ENCODE measurements at places on chromosomes 11 and 22.

GRCh38 chr11:12640926-12641849 lies 33.0 kb upstream of the TEAD1 start:
- DNase-seq = no peak

DNA sequence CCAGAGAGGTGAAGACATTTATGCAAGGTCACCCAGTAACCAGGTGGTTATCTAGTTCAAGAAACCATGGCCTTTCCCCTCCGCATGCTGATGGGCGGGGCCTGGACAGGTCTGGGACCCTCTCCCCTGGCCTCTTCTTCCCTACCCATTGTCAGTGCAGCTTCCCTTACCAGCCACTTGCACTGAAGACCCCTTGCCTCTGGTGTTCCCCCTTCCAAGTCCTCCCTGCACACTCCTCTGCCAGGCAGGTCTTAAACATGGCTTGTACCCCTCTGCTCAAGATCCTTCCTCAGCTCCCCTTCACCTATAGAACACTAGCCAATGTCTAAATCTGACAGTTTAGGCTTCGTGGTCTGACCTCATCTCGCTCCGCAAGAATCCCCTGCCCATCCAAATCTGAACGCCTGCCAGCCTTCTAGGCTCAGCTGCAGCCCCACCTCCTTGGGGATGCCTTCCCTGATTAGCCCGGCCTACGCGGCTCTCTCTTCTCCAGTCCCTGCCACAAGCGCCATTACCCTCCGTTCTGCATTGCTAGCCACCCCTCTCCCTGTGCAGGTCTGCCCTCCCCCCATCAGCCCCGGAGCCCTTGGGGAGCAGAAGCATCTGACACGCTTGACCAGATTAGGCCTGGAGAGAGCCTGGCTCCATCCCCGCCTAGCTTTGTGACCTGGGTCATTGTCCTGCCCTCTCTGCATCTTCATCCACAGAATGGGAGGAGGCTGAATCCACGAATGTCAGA lies 213.8 kb downstream of the DSCAML1 start:
- DNase-seq = no peak

DNA sequence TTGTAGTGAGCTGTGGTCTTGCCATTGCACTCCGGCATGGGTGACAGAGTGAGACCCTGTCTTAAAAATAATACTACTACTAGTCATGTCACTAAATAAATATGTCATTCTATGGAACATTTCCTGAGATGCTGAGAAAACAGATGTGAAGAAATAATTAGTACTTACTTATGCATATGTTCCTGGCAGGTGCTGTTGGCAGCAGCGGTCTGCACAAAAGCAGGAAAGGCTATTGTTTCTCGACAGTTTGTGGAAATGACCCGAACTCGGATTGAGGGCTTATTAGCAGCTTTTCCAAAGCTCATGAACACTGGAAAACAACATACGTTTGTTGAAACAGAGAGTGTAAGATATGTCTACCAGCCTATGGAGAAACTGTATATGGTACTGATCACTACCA lies 8.8 kb downstream of the ARCN1 start:
- no peak for DNase-seq

GRCh38 chr11:128336203-128336602 lies 251.2 kb downstream of the ETS1 start:
- no peak for DNase-seq

DNA sequence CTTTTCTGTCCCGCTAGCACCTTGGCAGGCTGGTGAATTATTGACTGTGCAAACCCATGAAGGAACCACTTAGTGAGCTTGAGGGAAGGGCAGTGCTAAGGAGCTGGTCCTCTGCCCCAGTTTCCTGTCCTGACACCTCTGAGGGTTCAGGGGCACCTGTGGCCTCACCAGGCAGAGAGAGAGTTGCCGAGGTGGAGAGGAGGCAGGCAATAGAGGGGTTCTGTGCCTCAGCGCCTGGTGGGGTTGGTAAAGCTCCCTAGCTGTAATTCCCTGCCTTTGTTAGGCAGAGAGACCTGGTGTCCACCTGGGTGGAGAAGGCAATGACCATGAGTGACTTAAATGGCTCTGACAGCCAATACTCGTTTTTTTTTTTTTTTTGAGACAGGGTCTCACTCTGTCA lies 36.3 kb downstream of the YWHAH start:
- no peak for DNase-seq

- no peak for DNase-seq
Observed at GRCh38 chr11:37320921-37321320, 722.9 kb upstream of the RAG2 start.

DNA sequence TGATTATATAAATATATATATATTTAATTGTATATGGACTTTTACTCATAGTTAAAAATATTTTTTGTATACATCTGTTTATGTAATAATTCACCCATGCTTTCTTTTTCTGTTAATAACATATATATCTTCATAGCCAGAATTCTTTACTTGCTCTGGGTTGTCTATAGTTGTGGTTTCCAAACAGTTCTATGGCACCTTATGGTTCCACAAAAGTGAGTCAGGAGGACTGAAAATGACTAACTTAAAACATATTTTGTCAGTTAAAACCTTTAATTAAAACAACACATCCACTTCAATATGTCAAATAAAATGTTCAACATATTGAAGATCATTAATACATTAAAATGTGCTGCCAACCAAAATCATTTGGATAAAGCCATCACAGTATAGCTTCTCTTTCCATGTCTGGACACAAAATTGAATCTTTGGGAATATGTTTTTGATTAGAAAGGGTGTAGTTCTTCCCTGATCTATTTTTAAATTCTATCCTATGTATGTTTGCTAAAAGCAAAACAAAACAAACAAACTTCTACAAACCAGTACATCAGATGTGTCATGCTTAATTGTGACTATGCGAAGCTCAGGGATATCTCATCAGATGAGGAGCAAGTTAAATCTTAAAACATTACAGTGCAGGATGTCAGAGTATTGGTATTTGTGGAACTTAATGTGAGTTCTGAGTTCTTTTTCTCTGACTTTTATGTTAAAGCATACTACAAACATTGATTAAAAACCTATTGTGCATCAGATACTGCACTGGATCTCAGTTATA lies 1488.4 kb upstream of the TENM4 start:
- DNase-seq = no peak

DNA sequence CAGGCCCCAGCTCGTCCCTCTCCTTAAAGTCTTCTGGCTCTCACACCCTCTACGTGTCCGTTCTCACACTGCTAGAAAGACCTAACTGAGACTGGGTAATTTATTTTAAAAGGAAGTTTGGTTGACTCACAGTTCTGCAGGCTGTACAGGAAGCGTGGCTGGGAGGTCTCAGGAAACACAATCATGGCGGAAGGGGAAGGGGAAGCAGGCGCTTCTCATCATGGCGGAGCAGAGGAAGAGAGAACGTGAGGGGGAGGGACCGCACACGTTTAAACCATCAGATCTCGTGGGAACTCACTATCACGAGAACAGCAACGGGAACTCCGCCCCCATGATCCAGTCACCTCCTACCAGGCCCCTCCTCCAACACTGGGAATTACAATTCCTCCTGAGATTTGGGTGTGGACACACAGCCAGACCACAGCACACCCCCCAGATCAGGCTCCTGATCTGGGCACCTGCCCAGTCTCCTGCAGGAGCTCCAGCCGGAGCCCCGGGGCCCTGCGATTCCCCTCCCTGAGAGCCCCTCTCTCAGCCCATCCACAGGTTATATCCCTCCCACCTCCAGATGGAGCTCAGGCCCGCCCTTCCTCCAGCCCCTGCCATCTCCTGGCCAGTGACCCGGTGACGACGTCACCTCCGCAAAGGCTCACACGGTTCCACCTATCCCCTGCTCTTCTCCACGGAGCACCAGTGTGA lies 170.2 kb downstream of the BRD1 start:
- DNase-seq = peak; percentile 82

DNA sequence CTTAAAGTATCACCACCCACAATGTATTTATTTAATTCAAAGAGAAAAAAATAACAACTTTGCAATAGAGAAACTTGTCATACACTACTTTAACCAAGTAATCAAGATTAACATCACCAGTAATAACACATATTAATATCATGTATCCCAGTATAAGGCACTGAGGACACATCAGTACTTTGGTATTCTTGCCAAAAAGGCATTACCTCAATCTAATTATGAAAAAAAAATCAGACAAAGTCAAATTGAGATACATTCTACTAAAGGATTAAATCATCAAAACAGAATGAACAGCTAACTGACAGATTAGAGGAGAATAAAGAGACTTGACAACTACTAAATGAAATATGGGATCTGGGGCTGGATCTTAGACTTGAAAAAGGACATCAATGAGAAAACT lies 35.8 kb upstream of the SLC17A6 start:
- DNase-seq = no peak

GRCh38 chr11:34445956-34446355 lies 7.2 kb downstream of the CAT start:
- DNase-seq = no peak

GRCh38 chr11:17606233-17607082 lies 59.4 kb downstream of the OTOG start:
- no peak for DNase-seq

- no peak for DNase-seq
Observed at GRCh38 chr11:87398931-87399330, 361.2 kb downstream of the TMEM135 start.

GRCh38 chr11:76669901-76670484 lies 554 bp downstream of the LRRC32 start:
- DNase-seq = no peak

DNA sequence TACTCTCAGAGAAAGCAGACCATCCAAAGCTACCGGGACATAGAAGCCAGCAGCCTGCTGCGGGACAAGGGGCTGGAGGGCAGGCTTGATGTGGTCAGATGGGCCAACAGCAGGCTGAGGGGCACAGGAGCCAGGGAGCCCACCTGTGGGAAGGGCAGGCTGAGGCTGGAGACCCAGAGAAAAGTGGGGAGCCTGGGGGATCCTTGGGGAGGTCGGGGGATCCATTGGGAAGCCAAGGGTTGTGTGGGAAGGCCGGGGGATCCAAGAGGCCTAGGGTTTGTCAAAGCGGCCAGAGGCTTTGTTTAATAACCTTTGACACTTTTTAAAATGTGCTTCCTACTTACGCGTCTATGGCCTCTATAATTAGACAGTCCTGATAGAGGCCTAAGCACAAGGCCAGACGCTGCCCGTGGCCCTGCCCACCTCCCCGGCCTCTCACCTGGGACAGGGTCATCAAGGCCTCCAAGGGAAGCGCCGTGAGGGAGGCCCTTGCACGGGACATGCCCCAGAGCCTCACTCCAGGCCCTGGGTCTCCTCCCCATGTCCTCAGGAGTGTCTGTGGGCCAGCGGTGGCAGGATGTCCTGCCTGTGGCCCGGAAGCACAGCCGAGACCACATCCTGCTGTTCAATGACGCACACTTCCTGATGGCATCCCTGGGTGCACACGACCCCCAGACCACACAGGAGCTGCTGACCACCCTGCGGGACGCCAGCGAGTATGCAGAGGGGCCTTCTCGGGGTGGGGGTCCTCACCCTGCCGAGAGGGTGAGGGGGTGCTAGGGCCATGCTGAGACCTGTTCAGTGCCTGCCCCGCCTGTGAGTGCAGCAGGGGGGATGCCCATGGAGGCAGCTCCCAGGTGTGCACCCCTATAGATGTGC lies 8.6 kb upstream of the GTSE1 start:
- DNase-seq = peak; percentile 55

- DNase-seq = no peak
Observed at GRCh38 chr22:39665229-39665628, 94.7 kb downstream of the CACNA1I start.

- no peak for DNase-seq
Observed at GRCh38 chr22:41927813-41928212, 1.2 kb upstream of the TNFRSF13C start.

DNA sequence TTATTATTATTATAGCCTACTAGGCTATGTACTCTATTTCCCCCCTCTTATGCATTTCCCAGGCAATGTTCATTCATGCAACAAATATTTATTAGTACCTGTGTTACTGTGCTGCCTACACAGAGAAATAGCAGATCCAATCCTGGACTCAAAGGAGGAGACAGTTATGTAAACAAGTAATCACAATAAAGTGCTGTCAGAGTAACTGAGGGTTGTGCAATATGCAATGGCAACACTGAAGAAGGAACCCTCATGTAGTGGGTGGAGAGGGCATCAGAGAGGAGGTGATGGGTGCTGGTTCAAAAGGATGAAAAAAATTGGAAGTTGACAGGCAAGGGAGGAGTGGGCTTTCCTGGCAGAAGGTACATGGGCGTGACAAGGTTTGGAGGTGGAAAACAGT lies 886 bp upstream of the P4HA3 start:
- DNase-seq = no peak

GRCh38 chr11:72781313-72782080 lies 12.3 kb downstream of the STARD10 start:
- DNase-seq = peak; percentile 71

GRCh38 chr11:101327908-101328307 lies 198.3 kb upstream of the PGR start:
- DNase-seq = no peak

DNA sequence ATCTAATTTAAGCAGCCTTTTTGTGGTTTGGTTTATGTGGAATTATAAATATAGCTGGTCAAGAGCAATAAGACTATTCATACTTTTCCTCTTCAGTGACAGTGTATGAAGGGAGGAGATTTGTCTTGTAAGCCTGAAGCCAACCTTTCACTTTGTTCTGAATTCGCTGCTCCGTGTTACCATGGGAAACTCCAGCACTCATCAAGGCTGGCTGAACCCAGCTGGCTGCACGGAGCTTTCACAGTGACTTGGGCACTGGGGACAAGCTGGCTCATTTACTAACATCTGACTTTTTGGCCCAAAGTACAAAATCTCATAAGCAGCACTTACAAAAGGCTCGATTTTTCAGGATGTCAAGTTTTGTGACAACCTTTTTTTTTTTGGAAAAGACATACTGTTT lies 120.4 kb upstream of the GRIA4 start:
- no peak for DNase-seq

DNA sequence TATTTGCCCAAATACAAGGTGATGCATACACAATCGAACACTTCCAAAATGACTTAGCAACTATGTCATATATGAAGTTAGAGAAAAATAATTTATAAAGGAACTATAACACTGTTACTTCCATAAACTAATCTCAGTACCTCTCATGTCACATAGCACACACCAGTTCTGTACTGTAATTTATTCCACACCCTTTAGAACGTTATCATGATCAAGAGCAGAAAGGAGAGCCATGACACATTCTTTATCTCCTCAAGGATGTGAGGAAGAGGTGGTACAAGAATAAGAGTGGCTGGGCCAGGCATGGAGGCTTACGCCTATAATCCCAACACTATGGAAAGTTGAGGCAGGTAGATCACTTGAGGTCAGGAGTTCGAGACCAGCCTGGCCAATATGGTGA lies 31.1 kb downstream of the PICALM start:
- no peak for DNase-seq

DNA sequence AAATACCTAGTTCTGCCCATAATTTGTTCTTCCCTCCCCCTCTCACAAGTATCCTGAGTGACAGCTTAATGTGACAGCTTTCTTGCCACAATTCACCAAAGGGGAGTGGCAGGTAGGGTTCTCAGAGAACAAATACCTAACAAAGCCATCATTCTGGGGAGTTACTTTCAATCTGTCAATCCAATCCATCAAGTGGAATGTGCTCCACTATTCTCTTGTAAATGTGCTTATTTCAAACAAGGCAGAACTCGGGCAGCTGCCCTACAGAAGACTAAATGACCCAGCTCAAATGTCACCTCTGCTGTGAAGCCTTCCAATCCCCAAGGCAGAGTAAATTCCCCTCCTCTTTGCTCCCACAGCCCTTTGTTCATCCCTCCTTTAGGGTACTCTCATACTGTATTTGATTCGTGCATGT lies 27.8 kb downstream of the LGR4 start:
- no peak for DNase-seq

- DNase-seq = no peak
Observed at GRCh38 chr11:19790831-19791552, 78.4 kb downstream of the NAV2 start.

- DNase-seq = no peak
Observed at GRCh38 chr11:112173152-112173551, 2.2 kb upstream of the BCO2 start.

GRCh38 chr22:38572065-38572464 lies 2.1 kb upstream of the DMC1 start:
- peak; percentile 58 for DNase-seq

All from CD4-positive, alpha-beta T cell treated with Interleukin-21 for 1 hour (primary cell).